Activated B cell treated with CpG ODN at 0.5 μM for 24 hours (primary cell): ENCODE measurements at places on chromosomes 16 and 17. TPM values are rescaled to one million over a fixed set of nuclear protein-coding genes. Genes with fewer than 3 reads are reported as not detected.

The FOXF1 gene
- not detected in 2 replicates for total RNA-seq

The C17orf113 gene
- total RNA-seq: 3.1 and 4.5 TPM in 2 replicates

The RTN4RL1 gene
- not detected in 2 replicates for total RNA-seq

The CYGB gene
- 0.44 and 0.49 TPM in 2 replicates for total RNA-seq

The SMIM36 gene
- not detected in 2 replicates for total RNA-seq

The LPO gene
- not detected in 2 replicates for total RNA-seq

The TMED6 gene
- 2.0 and 2.8 TPM in 2 replicates for total RNA-seq

The MAP2K6 gene
- total RNA-seq: 2.6 and 2.9 TPM in 2 replicates

DNA sequence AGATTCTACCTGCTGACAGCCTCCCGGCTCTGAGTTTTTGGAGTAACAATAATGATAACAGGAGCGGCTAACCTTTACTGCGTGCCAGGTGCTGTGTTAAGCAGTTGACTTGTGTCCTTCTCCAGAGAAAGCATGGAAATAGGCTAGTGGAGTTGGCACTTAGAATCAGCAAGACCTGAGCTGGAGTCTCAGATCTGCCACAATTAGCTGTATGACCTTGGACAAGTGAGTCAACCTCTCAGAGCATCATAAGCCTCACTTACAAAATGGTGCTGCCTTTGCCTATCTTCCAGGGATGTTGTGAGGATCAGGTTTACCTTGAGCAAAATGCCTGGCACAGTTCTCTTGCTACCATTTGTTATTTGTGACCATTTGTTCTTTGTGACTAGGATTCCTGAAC is 32.1 kb upstream of the TEX2 start:
- H3K4me3 ChIP-seq: no peak overlapping the region
- DNase-seq: no peak
- H3K4me1 ChIP-seq: peaks cover 2% of the 10 kb centered on the region
- H3K27ac ChIP-seq: no peak overlapping the region
- H3K36me3 ChIP-seq: no peaks in the 10 kb centered on the region
- peaks cover 3% of the 10 kb centered on the region for H3K27me3 ChIP-seq

DNA sequence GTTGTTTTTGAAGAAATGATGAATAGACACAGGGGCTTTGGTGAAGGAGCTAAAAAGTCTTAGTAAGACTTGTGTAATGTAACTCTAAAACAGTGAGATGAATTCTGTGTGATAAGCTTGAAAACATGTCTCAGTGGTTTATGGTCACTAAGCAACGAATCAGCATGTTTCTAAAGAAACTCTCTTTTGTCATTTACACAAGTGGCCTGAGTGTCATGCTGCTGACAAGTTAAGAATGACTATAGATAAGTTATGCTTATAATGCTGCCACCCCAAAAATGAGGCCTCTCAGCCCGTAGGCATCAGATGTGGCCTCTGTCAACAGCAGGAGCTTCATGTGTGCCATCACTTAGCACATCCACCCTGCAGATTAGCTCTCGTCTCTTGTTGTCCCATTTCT is 8.7 kb downstream of the COX10 start:
- no peak overlapping the region for H3K27ac ChIP-seq
- no peak for DNase-seq
- H3K4me1 ChIP-seq: no peaks in the 10 kb centered on the region
- no peaks in the 10 kb centered on the region for H3K27me3 ChIP-seq

DNA sequence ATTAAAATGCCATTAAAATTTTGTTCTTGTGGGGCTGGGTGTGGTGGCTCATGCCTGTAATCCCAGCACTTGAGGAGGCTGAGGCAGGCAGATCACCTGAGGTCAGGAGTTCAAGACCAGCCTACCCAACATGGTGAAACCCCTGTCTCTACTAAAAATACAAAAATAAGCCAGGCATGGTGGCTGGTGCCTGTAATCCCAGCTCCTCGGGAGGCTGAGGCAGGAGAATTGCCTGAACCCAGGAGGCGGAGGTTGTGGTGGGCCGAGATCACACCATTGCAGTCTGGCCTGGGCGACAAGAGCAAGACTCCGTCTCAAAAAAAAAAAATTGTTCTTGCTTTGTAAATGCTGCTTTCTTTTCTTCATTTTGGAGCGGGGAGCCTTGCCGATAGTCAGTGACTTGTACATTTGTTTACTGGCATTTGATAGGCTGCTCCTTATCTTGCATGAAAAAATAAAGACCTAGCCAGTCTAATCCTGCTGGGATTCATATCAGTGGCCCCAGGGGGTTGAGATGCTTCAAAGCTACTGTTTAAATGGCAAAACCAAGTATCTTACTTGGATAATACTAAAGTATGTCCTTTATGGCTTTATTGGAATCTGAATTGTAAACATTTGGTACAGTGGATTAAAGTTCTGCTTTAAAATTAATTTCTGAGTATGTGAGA is 3.3 kb upstream of the CLTC start:
- H3K36me3 ChIP-seq: peaks cover 21% of the 10 kb centered on the region
- H3K27ac ChIP-seq: no peak overlapping the region
- no peak for DNase-seq

- H3K27ac ChIP-seq: no peak overlapping the region
- no peaks in the 10 kb centered on the region for H3K36me3 ChIP-seq
- no peak overlapping the region for H3K4me3 ChIP-seq
- DNase-seq: no peak
- H3K4me1 ChIP-seq: peaks cover 21% of the 10 kb centered on the region
- H3K27me3 ChIP-seq: no peaks in the 10 kb centered on the region
Observed at GRCh38 chr17:76551685-76552084, 11.8 kb downstream of the PRCD start.

GRCh38 chr16:30623536-30624283 is 13.5 kb upstream of the ZNF689 start:
- no peak overlapping the region for H3K4me3 ChIP-seq
- no peak overlapping the region for H3K27ac ChIP-seq

DNA sequence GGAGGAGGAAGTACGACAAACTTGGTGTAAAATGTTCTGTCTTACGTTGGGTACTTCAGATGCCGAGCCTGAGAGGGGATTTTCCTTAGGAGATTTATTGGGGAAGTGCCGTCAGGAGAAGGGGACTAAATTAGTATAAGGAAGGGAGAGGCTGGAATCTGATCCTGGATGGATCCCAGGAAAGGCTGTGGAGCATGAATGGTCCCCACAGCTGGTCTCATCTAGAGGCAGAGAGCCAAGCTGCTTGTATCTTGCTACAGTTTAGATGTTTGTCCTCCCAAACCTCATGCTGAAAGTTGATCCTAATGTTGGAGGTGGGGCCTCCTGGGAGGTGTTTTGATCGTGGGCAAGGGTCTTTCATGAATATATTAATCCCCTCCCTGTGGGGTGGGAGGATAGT is 798.4 kb upstream of the EEF2KMT start:
- no peak overlapping the region for H3K4me3 ChIP-seq
- H3K36me3 ChIP-seq: no peaks in the 10 kb centered on the region
- DNase-seq: no peak
- H3K27ac ChIP-seq: no peak overlapping the region
- H3K4me1 ChIP-seq: no peaks in the 10 kb centered on the region

DNA sequence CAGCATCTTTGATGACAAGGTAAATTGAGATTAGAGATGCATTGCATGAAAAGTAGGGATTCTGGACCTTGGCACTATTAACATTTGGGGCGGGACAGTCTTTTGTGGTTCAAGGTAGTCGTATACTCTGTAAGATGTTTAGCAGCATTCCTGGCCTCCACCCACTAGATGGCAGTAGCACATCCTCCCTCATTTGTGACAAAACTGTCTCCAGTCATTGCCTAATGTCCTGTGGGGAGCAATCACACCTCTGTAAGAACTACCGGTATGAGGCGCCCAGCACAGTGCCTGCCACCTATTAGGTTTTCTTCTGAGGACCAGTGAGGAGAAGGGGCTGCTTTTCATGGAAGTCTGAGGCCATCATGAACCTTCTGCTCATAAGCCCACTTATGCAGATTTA is 180.8 kb downstream of the RBFOX1 start:
- H3K4me1 ChIP-seq: no peaks in the 10 kb centered on the region
- no peak overlapping the region for H3K4me3 ChIP-seq
- H3K36me3 ChIP-seq: no peaks in the 10 kb centered on the region

- H3K4me3 ChIP-seq: no peak overlapping the region
- no peak overlapping the region for H3K27ac ChIP-seq
- H3K27me3 ChIP-seq: no peaks in the 10 kb centered on the region
- DNase-seq: no peak
Observed at GRCh38 chr17:47244697-47245096, 8.9 kb upstream of the ITGB3 start.

DNA sequence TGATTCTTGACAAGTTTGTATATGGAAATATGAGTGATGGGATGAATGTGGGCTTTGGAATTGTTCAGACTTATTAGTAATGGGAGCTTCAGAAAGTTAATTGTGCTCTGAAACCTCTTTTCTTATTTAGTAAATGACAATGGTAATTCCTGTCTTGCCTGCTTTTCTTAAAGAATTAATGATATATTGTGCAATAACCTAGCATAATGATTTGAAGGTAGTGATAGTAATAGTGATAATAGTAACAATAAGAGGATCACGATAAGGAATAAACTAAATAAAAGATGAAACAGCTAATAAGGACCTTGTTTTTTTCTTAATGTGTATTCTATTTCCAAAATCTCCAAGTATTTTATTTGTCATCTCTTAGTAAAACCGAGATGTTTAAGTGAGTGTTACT is 245.0 kb upstream of the CPHXL start:
- H3K36me3 ChIP-seq: no peaks in the 10 kb centered on the region
- no peaks in the 10 kb centered on the region for H3K27me3 ChIP-seq
- no peaks in the 10 kb centered on the region for H3K4me1 ChIP-seq
- no peak for DNase-seq

DNA sequence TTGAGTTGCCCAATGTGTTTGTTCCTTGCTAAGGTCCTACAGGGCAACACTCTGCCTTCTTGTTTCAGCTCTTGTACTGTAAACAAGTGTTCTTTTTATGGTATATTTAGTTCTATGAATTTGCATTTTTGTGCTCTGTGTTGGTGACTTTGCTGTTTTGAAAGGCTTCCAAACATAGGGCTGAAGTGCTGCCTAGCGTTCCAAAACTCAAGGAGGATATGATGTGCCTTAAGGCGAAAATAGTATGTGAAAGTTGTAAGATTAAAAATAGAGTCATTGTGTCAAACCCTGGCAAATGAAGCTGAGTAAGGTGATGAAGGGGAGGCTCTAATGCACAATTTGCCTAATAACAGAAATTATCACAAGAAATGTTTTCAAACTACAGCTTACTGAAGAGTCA is 372.7 kb upstream of the TOM1L1 start:
- H3K27ac ChIP-seq: no peak overlapping the region

GRCh38 chr16:49696414-49697101 is 159.4 kb downstream of the ZNF423 start:
- H3K4me1 ChIP-seq: no peaks in the 10 kb centered on the region
- no peak overlapping the region for H3K27ac ChIP-seq
- no peak for DNase-seq
- no peaks in the 10 kb centered on the region for H3K36me3 ChIP-seq
- H3K4me3 ChIP-seq: no peak overlapping the region
